ENCODE measurements at places on chromosomes 5 and 9.

- no peak for DNase-seq
These were observed 157.8 kb downstream of the RGS3 start for GRCh38 chr9:113621309-113621791.

- no peak for DNase-seq
These were observed 17.8 kb downstream of the SERINC5 start for GRCh38 chr5:80238097-80238496.

GRCh38 chr5:72231991-72232703, 87.9 kb downstream of the MRPS27 start:
- DNase-seq: no peak

DNA sequence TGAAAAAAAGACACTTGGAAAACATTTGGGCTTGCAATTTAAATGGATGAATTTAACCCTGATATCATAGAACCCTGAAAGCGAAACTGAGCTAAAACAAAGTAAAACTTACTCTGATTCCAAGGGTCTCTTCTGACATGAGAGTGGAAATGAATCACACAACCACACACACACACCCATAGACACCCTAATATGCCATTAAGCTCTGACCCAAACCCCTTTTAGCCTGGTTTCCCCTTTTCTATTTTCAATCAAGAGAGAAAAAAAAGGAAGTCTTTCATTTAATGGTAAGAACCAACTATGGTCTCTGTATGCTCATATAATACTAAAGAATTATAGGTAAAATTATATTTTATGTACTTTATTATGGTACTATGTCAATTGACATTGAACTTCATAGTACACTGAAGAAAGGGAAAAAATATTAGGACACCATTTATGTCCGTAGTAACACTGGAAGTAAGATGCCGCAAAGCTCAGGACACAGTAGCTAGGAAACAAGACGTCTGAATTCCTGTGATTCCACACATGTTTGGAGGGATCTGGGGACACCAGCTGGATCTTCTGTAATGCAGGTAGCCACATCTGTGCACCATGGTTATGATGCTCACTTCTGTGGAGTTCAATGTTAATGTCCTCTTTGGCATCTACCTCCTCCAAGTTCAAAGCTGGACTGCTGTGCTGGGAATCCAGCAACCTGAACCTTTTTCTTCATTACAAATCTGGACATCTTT, 95.8 kb downstream of the PCSK1 start:
- DNase-seq: no peak

- DNase-seq: no peak
These were observed 2204.9 kb upstream of the WWC1 start for GRCh38 chr5:166086568-166086967.

DNA sequence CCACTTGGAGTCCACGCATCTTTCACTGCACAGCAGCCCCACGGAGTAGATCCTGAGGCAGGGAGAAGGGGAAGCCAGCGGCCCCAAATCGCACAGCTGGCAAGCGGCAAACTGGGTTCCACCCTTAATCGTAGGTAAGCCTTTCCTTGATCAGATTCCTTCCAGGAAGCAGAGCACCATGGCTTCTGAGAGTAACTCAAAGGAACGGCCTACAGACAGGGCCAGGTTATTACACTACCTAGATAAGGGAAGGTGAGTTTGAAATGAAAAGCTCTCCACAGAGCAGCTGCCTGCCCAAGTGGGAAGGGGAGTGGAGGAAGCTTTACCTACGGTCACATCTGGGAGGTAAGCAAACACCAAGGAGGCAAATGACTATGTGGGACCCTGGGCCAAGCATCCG, 7.9 kb downstream of the DAP start:
- no peak for DNase-seq

- no peak for DNase-seq
These were observed 21.4 kb downstream of the CEP72 start for GRCh38 chr5:633501-633955.

GRCh38 chr9:93890436-93890935, 64.7 kb downstream of the BARX1 start:
- DNase-seq: no peak

- DNase-seq: no peak
These were observed 569.6 kb downstream of the EBF1 start for GRCh38 chr5:158530115-158530514.

- no peak for DNase-seq
These were observed 167.1 kb downstream of the PAM start for GRCh38 chr5:102922111-102922720.

DNA sequence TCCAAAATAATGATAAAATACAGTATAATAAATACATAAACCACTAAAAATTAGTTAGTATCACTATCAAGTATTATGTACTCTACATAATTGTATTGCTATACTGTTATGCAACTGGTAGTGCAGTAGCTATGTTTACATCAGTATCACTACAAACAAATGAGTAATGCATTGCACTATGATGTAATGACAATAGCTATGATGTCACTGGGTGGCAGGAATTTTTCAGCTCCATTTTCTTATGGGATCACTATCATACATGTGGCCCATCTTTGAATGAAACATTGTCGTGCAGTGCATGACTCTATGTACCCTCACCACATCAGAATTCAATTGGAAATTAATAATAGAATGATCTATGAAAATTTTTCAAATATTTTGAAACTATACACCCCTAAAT, 201.3 kb downstream of the MPDZ start:
- no peak for DNase-seq

DNA sequence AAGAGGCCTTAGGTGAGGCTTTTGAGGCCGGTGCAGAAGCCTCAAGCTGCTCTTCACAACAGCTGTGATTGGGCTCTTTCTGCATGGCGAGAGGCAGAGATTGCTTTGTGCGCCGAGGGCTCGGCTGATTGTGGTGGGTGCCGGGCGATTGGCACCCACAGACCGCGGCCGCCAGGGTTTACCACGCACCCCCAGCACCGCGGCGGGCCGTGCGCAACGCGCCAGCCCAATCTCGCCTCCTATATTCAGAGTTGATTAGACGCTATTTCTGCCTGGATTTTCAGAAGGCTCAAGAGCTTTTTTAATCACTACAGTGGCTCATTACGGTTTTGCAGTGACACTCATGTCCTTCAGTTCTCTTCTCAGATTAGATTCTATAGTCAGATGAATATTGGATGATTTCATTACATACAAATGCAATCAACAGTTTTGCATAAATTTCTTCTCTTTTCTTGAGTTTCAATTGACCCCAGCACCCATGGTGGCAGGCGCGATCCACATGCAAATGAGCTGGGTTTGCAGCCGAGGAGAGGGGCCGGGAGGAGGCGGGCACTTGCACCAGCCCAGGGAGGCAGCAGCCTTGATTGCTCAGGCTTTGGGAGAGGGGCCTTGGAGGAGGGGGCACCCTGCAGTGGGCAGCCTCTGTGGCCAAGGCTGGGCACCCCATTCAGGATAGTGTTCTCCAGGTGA, 33.8 kb upstream of the PTGS1 start:
- no peak for DNase-seq

- DNase-seq: no peak
These were observed 1.4 kb upstream of the PPP1R26 start for GRCh38 chr9:135478191-135478590.

GRCh38 chr5:67267512-67268216, 71.1 kb upstream of the CD180 start:
- DNase-seq: no peak

- DNase-seq: no peak
These were observed 4.0 kb downstream of the MAT2B start for GRCh38 chr5:163509291-163509951.

- no peak for DNase-seq
These were observed 138.4 kb upstream of the ZNF462 start for GRCh38 chr9:106724566-106724965.

GRCh38 chr5:189976-190365, 1.3 kb upstream of the LRRC14B start:
- no peak for DNase-seq

DNA sequence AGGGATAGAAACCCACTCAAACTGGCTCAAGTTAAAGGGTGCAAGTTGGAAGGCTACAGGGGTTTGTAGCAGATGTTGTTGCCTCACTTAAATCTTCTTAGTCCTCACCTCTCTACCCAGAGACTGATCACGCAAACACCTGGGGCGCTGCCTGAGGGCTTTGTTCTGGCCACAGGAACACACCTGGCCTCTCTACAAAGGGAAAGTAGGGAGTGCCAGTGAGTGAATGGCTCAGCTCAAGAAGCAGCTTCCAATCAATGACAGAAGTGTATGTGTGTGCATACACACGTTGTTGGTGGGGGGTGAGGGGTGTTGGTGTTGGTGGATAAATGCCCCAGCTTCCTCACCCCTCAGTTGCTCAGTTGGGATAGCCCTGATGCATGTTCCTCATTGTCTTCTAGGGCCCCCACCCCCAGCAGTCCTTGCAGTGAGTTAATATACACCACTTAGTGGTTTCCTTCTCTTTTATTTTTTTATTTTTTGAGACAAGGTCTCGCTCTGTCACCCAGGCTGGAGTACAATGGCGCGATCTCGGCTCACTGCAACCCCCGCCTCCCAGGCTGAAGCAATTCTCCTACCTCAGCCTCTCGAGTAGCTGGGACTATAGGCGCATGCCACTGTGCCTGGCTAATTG, 30.6 kb upstream of the CTNNA1 start:
- DNase-seq: no peak

DNA sequence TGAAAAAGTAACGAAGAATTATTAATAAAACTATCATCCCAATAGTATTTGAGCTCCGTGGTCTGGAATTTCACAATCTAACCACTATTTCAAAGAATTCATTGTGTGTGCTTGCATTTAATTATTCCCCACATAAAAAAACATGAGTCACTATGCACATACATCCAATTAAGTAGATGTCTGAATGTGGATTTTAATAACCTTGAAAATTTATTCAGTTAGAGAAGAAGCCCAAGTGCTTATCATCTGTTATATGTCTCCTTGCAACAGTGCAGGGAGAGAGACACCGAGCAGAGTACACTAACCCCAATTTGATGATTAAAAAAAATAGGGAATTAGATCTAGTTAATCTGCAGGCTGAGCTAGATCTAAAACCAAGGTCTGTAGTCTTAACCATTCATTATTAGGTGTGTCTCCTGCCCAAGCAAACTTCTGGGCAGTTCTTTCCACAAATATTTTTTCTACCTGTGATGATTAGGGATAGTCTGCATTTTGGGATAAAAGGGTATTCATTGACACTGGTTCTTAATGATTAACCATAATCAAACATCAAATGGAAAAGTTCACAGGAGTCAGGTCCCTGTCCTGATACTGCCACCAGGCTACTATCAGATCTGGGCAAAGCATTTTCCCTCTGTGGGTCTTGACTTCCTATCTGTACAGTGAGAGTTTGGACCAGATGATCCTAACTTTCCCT, 164.2 kb downstream of the GRIA1 start:
- no peak for DNase-seq
